Gastrocnemius medialis (tissue), 4 donors: ENCODE measurements at places on chromosomes 2 and 18. TPM values are rescaled to one million over a fixed set of nuclear protein-coding genes. Genes with fewer than 3 reads are reported as not detected.

DSG1 gene
- not detected for total RNA-seq

IL36RN gene
- not detected for total RNA-seq

CRYGC gene
- not detected for total RNA-seq

POTEJ gene
- not detected for total RNA-seq

SEPTIN10 gene
- 25.0 TPM for total RNA-seq

FAP gene
- 7.0 TPM for total RNA-seq

TOGARAM2 gene
- 18.8 TPM for total RNA-seq

B3GNT7 gene
- total RNA-seq, result 0.60 TPM

SERPINB8 gene
- 1.9 TPM for total RNA-seq

ATG9A gene
- 148 TPM for total RNA-seq

KCNJ13 gene
- not detected for total RNA-seq

AQP12A gene
- not detected for total RNA-seq

NPPC gene
- not detected for total RNA-seq

SELENOI gene
- 8.5 TPM for total RNA-seq

SH3RF3 gene
- 3.0 TPM for total RNA-seq

GAREM1 gene
- total RNA-seq, result 19.0 TPM

DYNAP gene
- total RNA-seq, result not detected

PUM2 gene
- 29.5 TPM for total RNA-seq

CIDEA gene
- 0.33 TPM for total RNA-seq

LYPD1 gene
- total RNA-seq, result not detected
